Activated CD4-positive, alpha-beta T cell treated with anti-CD3 and anti-CD28 coated beads for 4 hours (primary cell): ENCODE measurements at places on chromosomes 16 and 17.

GRCh38 chr16:20900299-20901067, at the start of the genes DCUN1D3 and LYRM1:
DCUN1D3 (minus strand) TSS chr16:20900358; CDS start chr16:20862538, 37,820 bp downstream.
LYRM1 (plus strand) TSS chr16:20900771; CDS start chr16:20915556, 14,785 bp downstream.
- peak; percentile 92 for DNase-seq

GRCh38 chr17:47982645-47983390, 11.9 kb downstream of the CDK5RAP3 start:
- no peak for DNase-seq

GRCh38 chr17:1939981-1940809, 84.9 kb downstream of the RTN4RL1 start:
- DNase-seq, result no peak

- no peak for DNase-seq
Observed at GRCh38 chr17:13074026-13074425, 56.2 kb upstream of the ELAC2 start.

DNA sequence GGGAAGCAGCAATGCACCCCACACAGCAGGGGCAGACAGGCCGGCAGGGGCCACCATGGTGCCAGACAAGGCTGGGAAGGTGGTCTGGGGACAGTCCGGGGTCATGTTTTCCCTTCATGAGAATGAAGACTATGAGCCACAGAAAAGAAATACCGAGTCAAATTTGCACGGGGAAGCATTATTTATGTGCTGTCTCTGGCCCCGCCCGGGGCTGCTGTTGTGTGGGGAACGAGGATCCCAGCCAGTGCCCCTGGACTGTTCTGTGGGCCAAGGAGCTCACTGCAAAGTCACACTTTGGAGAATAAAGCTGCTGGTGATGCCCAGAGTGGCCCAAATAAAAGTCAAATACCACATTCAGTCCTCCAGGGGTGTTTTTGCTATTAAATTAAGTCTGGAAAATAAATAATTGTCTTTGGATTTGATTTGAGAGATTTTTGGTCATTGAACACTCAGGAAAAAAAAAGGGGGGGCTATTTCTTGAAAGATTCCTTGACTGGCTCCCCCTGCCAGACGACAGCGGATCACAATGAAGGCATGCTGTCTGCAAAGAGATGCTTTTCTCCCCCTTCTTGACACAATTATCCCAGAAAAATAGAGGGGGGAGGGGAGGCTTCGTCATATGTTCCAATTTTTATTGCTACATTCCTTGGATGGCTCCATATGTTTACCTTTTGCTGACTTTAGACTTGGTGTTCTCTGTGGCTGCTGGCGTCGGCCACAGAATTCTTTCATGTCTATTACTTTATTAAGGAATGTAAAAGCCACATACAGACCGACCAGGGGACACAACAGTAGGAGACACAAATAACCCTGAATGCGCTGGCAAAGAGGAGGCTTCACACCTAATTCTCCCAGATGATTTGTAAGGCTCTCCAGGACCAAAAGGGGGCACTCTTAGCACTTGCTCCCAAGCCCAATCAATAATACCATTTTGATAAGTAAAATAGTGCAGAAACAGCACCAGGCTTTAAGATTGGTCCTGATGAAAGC, 27.1 kb upstream of the ANKFN1 start:
- no peak for DNase-seq
